NCI-H1105 treated with DMSO at 0.1 percent for 48 hours (cell line): ENCODE measurements at places on chromosomes 4 and X.

GRCh38 chrX:152299787-152300186 lies 151.3 kb downstream of the GABRA3 start:
- no peak for DNase-seq

DNA sequence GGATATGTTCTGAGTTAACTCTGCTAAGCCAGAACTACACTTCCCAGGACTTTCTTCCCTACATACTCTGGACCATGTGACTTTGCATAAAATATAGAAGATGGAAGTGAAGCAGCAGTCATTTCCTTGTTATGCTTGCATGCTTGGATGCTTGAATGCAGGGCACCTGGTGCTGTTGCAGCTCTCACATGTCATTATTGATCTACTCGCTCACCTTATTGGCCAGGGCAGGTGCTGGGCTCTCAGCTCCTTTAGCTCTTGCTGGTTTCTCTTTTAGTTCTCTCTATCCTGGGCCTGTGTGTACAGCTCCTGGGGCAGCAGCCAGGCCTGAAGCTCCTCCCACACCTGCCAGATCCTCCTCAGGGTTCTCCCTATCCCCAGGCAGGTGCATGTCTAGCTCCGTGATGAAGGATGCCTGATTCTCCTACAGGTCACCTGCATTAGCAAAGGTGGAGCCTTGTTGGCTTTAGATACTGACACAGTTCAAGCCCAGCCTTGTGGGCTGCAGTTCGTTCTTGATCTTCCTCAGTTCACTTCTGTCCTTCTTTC lies 53.3 kb downstream of the MED28 start:
- DNase-seq, result no peak

DNA sequence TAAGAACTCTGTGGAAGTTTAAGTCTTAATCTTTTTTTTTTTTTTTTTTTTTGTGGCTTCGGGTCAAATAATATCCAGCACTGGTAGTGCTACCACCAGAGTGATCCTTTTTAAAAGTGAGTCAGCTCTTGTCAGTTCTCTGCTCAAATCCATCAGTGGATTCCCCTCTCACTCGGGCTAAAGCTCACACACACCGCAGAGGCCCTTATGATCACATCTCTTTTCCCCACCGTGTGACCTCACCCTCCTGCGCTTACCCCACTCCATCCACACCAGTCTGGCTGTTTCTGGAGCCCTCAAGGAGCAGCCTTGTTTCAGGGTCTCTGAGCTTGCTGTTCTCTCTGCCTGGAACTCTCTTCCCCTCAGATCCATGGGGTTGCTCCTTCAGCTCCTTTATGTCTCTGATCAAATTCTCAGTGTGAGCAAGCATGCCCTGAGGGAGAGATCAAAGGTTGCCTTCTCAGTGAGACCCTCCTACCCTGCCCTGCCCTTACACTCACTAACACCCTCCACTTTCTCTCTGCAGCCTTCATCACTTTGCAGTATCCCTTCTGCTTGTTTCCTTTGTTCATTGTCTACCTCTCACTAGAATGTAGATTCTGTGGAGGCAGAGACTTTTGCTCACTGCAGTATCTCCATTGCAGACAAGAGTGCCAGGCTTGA lies 19.8 kb upstream of the BEND4 start:
- DNase-seq, result no peak

DNA sequence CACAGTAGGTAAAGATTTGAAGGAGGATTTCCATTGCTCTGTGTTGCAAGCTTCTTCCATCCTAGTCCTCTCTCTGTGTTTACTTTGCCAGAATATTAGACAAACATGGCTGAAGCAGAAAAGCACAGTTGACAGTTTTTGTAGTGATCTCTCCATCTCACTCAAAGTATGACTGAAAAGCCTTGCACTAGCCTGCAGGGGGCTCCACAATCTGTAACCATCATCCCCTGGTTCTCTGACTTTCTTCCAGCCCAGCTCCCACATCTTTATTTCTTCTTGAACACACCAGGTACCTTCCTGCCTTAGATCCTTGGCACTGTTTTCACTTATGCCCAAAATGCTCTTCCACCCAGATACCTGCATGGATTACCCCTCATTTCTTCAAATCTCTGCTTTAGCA lies 34.1 kb upstream of the HHIP start:
- DNase-seq, result no peak

DNA sequence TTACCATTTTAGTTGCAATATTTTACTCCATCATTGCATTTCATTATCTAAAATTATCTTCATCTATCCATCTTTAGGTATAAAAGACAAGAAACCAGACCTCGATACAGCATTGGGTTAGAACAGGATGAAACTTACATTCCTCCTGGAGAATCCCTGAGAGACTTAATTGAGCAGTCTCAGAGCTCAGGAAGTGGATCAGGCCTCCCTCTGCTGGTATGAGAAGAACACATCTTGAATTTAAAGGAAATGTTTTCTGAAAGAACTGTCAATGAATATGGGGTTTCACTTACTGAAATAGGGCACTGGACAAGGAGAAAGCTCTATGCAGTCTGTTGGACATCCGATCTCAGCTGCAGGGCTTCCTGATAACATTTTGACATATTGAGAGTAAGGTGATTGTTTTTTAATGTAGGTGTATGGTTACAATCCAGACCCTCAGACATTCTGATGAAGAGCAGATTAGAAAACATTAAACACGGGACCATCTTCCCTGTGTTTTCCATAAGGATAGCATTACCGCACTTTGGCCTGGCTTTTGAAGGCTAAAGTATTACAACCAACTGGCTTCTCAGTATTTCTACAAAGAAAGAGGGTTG lies 367.2 kb downstream of the BMPR1B start:
- DNase-seq, result peak; percentile 5

DNA sequence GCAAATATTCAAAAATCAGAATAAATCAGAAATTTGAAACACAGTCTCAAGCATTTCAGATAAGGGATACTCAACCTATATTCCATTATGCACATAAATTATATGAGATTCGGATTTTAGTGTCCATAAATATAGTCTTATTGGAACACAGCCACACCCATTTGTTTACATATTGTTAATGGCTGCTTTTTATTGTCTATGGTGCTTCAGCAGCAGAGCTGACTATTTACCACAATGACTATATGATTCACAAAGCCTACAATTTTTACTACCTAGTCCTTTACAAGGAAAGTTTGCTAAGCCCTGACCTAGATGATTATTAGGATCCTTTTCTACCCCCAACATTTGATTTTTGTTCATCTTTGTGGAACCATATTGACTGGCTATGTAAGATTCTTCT lies 63.9 kb downstream of the IL1RAPL1 start:
- no peak for DNase-seq

DNA sequence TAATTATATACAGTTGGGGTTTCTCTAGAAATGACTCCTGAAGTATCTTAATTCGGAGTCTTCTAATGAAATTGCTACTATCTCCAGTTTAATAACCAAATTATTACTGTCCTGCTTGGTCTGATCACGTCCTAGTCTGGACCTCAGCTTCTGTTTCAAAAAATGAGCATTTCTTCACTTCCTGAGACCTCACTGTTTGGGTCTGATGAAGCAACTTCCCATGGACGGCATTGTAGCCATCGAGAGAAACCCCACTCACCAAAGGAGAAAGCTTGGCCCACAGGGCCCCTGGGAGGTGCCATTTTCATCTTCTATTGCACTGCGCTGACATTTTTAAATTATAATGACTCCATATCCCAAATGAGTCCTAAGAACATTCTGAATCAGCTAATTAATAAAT lies 178.0 kb downstream of the MGST2 start:
- no peak for DNase-seq

GRCh38 chr4:109590905-109591304 lies 30.9 kb downstream of the MCUB start:
- no peak for DNase-seq

DNA sequence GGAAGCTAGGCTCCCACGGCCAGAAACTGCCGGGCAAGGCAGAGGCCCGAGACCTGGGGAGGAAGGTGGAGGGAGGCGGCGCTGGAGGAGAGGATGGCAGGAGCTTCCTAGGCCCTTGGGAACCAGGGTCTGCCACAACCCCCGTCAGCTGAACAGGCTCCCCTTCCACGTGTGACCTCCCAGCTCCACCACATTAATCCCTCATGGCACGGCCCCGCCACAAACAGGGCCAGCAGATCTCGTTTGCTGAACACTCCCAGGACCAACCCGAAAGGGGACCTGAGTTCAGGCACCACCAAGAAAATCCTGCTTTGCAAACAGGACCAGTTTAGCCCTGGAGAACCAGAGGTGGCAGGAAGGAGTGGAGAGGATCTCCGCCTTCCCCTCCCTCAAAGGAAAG lies 62.7 kb downstream of the FHDC1 start:
- DNase-seq, result no peak

GRCh38 chr4:79272126-79272525 lies 53.7 kb downstream of the NAA11 start:
- DNase-seq, result no peak

DNA sequence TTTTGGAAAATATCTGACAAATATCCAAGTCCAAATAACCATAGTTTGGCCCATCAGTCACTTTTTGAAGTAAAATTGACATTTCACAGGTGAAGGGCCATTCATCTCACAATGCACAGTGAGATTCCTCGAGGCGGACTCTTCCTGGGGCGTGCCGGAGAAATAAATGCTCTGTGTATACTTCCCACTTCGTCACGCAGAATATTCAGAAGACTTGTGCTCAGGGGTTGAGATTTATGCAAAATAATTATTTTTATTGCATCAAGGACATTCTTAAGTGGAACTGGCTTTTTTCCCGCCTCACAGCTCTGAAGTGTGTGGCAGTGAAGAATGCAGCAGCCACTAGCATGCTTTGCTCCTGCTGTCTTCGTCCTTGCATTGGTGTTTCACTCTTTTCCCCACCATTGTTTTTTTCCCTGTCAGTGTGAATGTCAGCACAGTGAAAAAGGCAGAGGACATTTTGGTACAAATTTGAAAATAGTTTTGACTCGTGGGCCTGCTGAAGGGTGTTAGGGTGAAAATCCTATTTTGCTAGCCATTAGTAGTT lies 70.6 kb downstream of the FAM193A start:
- no peak for DNase-seq

DNA sequence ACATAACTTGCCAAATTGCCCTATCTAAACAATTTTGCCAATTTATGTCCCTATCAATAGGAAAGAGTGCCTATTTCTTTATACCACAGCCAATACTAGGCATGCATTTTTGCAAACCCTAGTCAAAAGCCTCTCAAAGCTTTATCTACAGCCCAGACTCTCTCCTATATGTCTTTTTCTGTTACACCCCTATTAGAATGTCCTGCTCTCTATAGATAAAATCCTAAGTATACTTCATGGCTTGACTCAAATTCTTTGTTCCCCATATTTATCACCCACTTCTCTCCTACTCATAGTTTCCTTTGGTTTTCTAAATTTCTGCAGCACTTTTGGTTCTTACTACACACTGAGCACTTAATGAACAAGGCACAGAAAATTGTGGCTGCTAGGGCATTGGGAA lies 38.0 kb downstream of the NUP62CL start:
- no peak for DNase-seq

DNA sequence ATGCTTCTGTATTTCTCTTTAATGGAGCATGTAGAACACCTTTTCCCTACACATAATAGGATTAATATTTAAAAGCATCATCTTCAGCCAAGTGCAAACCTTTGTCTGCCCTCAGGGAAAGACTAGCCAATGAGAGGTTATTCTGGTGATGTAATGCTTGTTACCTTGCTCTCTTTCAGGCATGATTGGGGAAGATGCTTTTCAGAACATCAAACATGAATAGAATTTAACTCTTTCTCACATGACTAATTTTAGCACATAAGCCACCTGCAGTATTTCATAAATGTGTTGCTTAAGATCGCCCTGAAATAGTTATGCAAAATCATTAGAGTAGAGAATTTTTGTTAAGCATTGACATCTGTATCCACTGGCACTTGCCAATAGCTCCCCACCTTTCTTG lies 10.7 kb upstream of the EPGN start:
- DNase-seq, result no peak

GRCh38 chrX:3550160-3550751 lies 163.2 kb downstream of the PRKX start:
- no peak for DNase-seq

GRCh38 chr4:6474053-6474568 lies 1.7 kb upstream of the PPP2R2C start:
- no peak for DNase-seq

DNA sequence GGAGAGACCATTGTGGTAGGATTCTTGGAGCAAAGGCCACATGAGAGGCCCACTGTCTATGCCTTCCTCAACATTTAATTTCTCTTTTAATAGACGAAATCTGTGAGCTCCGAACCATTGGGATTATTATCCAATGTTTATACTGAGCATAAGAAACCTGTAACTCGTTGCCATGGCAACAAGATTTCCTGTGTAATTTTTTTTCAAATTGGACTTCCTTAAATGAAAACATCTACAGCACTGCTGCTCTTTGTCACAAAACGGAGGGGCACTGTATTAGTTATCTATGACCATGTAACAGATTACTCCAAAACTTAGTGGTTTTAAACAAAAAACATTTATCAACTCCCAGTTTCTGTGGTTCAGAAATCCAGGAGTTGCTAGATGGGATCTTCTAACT lies 38.7 kb downstream of the PPP1R2C start:
- DNase-seq, result no peak

DNA sequence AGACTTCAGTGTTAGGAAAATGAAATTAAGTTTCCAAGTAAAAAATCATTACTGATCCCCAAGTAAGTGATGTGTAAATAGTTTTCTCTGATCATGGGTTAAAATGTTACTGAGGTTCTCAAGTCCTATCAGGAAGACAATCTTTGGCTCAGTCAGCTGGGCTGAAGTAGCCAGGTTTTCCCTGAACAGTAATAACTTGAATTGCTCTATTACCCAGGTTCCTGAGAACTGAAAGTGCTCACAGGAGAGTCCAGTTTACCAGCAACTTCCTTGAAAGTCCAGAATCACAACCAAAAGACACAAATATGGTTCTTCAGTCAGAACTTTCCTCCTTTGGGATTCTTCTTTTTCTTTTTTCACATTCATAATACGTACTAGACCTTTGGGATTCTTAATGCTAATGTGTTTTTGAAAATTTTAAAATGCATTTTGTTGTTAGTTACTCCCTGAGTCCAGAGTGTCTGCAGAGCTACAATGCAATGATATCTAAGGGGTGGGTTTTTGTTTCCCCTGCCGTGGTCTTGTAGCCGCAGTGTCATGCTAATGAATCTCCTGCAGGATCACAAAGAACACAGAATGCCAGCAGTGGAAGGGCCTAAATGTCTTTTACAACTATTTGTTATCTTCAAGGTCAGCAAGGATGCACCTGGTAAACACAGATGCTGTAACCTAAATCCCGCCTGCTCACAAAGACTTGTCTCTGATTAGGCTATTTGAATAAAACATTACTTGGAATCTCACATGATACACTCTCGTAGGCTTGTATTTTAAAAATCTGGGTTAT lies 439.8 kb upstream of the NR3C2 start:
- no peak for DNase-seq
